NCI-H1930 (cell line): ENCODE measurements at places on chromosomes 4 and X.

DNA sequence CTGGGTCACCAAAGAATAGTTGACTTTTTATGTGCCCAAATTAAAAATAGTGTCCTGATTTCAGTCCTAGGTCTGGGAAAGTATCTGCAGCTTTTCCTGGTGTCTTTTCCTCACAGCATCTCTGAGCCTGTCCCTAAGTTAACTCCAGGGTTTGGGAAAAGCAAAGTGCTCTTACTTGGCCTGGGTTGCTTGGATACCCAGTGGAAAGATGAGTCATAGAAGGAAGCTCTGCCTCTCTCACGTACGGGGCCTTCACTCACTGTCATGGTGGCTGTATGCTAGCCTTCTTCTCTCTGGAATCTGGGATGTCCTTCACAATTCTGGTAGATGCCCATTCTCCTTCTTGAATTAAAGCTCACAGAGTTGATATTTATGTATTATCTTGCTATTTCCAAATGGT lies 607.3 kb downstream of the ANKRD50 start:
- DNase-seq: no peak

- DNase-seq: no peak
These were observed 1475.5 kb upstream of the AGA start for GRCh38 chr4:178917756-178918155.

GRCh38 chr4:88939697-88940096 lies 117.3 kb downstream of the FAM13A start:
- no peak for DNase-seq

GRCh38 chrX:103806862-103807474 lies 25.1 kb downstream of the RAB9B start:
- no peak for DNase-seq

DNA sequence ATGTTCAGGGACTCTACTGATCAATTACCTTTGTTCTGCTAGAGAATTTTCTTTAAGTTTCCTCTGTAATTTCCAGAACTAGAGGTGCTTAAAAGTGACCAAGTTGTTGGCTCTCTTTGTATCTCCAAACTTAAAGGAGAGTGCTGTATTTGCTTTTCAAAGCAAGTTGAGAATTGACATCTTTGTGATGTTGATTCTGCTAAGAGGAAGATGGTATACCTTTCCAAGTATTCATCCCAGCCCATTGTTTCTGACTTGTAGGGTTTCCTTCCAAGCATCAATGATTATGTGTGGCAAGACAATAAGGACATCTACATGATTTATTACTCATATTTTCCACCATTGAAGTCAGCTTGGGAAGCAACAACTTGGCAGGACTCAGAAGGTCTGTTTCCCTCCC lies 190.6 kb downstream of the GC start:
- no peak for DNase-seq

DNA sequence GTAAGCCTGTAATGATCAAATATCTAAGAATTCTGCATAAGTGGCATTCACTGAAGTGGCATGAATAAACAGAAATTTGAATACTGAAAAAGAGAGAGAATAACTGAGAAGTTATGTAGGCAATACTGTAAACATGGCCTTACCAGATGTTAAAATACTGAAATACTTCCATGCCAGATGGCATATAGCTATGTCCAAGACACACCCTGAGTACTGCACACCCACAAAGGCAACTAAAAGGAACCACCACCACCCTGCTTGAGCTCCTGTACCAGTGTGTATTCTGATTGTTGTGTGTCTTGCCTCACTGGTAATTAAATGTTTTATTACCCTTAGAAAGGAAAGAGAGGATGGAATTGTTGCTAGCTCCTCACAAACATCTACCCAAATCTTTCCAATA lies 192.1 kb downstream of the ADAMTS3 start:
- DNase-seq: no peak

- no peak for DNase-seq
These were observed 63.6 kb downstream of the HADH start for GRCh38 chr4:108053251-108053711.

- no peak for DNase-seq
These were observed 137.2 kb upstream of the HS3ST1 start for GRCh38 chr4:11565899-11566298.

GRCh38 chrX:109508915-109509314 lies 27.0 kb upstream of the GUCY2F start:
- no peak for DNase-seq

DNA sequence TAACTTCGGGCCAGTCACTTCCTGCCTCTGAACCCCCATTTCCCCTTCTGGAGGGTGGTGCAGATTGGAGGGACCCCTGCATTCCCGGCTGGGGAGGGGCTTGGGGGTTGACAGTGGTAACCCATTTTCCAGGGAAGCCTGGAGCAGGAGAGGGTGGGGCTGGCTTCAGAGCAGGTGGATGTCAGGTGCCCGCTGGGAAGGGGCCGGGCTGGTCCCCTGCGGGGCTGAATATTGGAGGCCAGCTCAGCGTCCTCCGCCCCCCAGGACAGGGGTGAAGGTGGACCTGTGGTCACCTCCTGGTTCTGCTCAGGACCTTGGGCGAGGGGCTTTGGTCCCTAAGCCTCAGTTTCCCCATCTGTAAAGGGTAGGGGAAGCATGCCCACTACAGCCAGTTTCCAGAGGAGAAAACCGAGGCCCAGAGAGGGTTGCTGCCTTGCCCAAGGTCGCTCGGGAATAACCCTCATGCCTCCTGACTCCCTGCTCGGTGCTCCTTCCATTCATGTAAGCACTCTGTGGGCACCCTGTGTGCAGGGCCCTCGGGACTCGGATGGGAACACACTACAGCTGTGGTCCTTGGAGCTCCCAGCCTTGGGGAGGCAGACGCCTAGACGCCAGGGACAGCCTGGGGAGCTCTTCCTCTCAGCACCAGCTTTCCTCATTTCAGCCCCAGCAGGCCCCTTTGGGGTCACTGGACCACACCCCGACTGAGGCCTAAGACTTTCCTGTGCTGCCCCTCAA lies 683 bp downstream of the MAN2B2 start:
- DNase-seq: no peak

DNA sequence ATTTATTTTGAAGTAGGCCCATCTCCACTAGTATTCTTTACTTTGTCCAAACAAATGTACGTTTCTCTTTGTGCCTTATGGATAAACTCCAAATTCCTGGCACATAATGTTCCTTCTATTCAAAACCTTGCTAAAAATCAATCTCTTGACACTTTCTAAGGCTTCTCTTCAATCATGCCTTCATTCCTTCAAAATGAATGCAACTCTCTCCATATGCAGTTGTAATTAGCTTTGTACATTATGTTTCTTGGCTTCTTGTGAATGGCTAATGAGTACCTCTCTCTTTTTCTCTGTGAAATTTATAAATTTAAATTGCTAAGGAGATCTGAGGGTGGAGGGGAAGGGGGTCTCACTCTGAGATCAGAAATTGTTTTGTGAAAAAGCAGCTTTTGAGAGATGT lies 24.0 kb upstream of the ANK2 start:
- DNase-seq: no peak
